Renal cortex interstitium (tissue), 15 donors: ENCODE measurements at places on chromosomes 3 and 15.

- DNase-seq, result no peak
Observed at GRCh38 chr3:195839260-195840010, 27.7 kb upstream of the MUC4 start.

DNA sequence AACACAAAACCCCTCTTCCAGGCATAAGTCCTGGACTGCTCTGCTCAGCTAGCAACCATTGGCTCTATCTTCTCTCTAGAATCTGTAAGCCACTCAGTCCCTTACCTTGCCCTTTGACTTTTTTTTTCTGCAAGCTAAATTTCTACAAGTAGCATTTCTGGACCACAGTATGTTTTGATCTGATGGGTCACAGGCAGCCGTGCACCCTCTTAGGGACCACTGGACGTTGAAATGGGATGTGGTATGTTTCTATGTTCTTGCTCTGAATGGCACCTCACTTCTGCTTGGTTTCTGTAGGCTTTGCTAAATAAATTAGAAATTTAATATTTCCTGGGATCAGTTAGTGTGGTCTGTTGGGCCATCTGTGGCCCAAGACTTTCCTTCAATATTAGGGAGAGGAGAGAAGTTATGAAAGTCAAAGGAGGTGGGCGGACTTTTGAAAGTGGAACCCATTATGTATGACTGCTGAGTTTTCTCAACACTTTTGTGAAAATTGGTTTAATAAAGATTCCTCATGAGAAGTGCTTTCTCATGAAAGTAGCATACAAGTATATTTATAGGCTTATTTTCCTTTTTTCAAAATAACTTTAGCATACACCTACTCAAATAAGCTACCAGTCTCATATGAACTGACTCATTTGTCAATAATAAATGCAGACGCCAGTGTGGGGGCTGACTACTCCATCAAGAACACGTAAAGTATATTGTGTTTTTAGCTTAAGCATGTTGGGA, 18.4 kb upstream of the TIPARP start:
- DNase-seq, result no peak

- DNase-seq, result no peak
Observed at GRCh38 chr3:25585361-25586166, 79.1 kb downstream of the TOP2B start.

- no peak for DNase-seq
Observed at GRCh38 chr3:30982416-30983075, 88.1 kb upstream of the GADL1 start.

- no peak for DNase-seq
Observed at GRCh38 chr3:195063581-195064193, 207.3 kb downstream of the XXYLT1 start.

- DNase-seq, result no peak
Observed at GRCh38 chr3:191484461-191484860, 23.5 kb downstream of the PYDC2 start.

DNA sequence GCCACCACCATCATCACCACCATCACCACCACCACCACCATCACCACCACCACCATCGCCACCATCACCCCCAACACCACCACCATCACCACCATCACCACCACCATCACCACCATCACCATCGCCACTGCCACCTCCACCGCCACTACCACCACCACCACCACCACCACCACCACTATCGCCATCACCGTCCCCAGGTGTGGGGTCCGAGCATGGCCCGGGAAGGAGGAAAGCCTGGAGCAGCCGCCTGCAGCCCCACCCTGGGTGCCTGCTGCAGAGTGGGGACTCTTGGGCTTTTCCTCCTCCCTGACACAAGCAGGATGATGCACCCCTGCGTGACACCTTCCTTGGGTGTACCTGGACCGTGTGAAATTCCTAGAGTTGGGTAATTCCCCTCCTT, 43.9 kb downstream of the MUC4 start:
- no peak for DNase-seq

GRCh38 chr3:175288621-175289020, 429.5 kb downstream of the NAALADL2 start:
- peak; percentile 15 for DNase-seq
